Stimulated activated naive CD8-positive, alpha-beta T cell treated with anti-CD3 and anti-CD28 coated beads, Interleukin-15, Interleukin-2, amounts not matched to agents 100 U/mL and 50 U/mL, for 24 hours (primary cell): ENCODE measurements at places on chromosomes 3 and 15.

DNA sequence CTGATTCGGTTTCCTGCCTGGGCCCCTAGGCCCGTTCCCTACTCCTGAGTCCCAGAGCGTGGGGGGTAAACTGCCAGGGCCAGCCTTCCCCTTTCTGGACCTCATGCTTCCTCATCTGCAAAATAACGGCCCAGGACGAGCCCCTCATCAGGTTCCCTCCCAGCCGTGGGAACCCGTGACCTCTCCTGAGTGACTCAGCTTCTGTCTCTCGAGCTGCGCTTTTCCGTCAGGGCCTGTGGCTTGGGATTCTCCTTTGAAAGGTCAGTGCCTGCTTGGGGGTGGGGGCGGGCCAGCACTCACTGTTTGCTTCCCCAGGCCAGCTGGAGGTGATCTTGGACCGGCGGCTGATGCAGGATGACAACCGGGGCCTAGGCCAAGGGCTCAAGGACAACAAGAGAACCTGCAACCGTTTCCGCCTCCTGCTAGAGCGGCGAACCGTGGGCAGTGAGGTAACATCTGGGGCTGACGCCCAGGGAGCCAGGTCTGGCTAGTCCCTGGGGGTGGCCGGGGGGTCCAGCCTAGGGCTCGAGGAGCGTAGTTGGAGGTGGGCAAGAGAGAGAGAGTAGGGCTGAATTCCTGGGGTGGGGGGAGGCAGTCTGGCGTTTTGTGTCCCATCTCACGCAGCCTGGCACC lies 12.8 kb downstream of the MAN2A2 start:
- DNase-seq = no peak

DNA sequence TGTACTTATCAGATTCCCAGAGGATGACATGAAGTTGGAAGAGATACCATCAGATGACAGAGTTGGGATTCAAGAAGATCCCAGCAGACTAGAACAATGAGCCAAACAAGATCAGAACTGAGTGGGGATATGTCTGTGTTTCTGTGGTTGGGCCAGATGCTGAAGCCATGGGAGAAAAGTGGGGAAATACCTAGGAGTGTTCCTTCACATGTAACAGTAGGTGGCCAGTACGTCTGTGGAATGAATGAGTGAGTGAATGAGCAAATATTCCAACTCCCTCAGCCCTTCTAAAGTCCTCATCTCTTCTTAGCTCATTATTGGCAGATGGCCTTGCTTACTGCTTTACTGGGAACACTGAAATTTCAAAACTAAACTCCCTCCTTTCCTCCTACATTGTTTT lies 32.2 kb upstream of the GREM1 start:
- DNase-seq = no peak

DNA sequence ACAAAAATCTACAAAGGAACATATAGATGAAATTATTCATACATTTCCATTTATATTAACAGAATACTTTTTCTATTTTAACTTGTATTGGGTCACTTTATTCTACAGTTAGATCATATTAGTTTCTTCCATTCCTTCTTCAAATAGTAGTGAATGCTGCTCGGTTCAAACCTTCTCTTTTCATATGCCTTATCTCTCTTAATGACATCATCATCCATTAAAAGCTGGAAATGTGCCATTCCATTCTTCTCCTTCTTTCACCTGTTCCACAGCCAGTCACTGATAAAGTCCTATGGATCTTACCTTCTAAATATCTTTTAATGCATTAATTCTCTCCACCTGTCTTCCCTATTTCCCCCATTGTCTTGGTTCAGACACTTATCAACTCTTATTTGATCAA lies 358.0 kb upstream of the POU1F1 start:
- no peak for DNase-seq

DNA sequence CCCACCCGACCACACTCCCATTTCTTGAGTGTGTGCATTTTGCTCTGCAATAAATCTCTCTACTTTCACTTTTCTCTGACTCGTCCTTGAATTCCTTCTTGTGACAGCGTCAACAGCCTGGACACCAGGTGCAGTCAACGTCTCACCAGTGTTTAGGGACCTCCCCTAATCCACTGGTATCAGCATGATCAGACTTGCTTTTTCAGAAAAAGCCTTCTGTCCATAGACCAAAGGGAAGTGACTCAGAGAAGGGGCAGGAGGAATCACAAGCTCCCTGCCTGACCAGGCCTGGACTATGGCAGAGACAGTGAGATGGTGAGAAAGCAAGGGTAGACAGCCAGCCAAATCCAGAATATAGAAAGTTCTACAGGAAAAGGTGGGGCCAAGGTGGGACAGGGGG lies 15.5 kb downstream of the CCR5 start:
- DNase-seq = no peak

- DNase-seq = peak; percentile 39
Measured at GRCh38 chr3:188683032-188683521, 488.7 kb upstream of the TPRG1 start.

DNA sequence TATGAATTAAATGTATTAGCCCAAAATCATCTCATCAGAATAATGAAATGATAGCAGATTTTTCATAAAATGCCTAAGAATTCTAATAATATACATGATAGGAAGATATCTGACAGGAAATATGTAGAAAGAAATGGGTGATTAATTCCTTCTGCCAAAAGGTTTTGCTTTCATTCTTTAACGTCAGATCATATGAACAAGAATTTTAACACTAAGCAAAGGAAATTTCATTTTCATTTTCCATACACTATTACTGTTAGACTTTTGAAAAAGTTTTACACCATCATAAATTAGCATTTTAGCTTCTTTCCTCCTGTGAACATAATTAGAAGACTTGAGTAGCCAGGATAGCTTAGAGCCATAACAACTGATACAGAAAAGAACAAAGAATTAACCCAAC lies 1099.9 kb downstream of the NSUN3 start:
- DNase-seq = no peak

- no peak for DNase-seq
Measured at GRCh38 chr15:50259276-50259675, 6.2 kb downstream of the HDC start.

GRCh38 chr15:96042734-96043224 lies 287.7 kb upstream of the NR2F2 start:
- no peak for DNase-seq

- no peak for DNase-seq
Measured at GRCh38 chr3:121414924-121415323, 130.9 kb downstream of the POLQ start.

- DNase-seq = peak; percentile 21
Measured at GRCh38 chr3:53493963-53494791, at the start of gene CACNA1D. TSS of gene CACNA1D (plus strand) at chr3:53494611. CDS start at chr3:53495167, 556 bp downstream.

DNA sequence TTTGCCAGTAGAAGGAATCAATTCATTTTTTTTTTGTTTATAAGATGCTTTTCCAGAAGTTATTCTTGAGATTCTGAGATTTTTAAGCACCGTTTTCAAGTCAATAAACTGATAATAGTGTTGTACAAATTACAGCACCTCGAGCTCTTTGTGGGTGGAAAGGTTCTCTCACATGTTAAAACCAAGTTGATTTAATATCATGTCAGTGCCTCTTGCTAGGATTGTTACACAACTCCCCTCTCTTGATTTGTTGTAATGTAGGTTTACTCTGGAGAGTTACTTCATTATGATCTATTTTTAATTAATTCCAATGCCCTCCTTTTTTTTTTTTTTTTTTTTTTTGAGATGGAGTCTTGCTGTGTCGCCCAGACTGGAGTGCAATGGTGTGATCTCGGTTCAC lies 25.8 kb upstream of the UBXN7 start:
- DNase-seq = no peak

DNA sequence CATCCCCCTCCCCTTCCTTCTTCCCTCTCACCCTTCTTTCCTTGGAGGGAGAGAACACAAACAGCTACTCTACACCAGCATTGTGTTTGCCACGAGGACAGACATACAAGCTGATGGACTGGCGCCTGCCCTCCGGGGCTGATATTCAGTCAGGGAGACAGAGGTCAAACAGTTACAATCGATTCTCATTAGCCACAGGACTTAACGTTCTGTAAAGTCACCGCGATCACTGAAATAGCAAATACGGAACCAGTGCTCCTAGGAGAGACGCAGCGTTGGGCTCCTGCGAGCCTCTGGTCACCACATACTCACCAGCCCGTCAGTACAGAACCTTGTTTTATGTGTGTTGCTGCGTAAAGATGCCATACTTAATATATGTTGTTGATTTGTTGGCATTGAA lies 108.8 kb downstream of the LRRK1 start:
- no peak for DNase-seq
